ENCODE measurements at places on chromosomes 6 and 20. TPM values are rescaled to one million over a fixed set of nuclear protein-coding genes. Genes with fewer than 3 reads are reported as not detected.

GRCh38 chr6:126657561-126658175 lies 317.8 kb downstream of the CENPW start:
- no peaks in the 10 kb centered on the region for H3K27me3 ChIP-seq
- no peak overlapping the region for H3K27ac ChIP-seq
- H3K36me3 ChIP-seq: no peaks in the 10 kb centered on the region
- DNase-seq: peak; percentile 18

DNA sequence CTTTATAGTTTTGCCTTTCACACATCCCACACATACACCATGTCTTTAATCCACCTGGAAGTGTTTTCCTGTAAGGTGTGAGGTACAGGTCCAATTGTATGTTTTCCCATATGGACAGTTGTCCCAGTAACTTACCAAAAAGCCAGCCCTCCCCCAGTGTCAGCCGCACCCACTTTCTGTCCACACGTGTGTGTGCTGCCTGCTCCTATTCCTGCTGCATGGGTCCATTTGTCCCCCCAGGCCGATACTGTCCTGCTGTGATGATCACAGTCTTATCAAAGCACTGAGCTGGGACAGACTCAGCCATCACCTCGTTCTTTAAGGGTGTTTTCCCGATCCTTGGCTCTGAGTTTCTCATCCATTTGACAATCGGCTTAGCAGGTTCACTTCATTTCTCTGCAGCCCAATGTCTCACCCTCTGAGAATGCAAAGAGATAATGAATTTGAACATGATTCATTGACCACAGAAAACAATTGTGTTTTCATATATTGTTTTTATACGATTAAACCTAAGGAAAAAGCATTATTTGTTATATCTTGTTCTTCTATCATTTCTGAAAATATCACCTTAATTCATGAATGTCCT lies 9.6 kb downstream of the VSX1 start:
- H3K27me3 ChIP-seq: peaks cover 13% of the 10 kb centered on the region
- H3K4me3 ChIP-seq: no peak overlapping the region
- no peak overlapping the region for H3K27ac ChIP-seq

DNA sequence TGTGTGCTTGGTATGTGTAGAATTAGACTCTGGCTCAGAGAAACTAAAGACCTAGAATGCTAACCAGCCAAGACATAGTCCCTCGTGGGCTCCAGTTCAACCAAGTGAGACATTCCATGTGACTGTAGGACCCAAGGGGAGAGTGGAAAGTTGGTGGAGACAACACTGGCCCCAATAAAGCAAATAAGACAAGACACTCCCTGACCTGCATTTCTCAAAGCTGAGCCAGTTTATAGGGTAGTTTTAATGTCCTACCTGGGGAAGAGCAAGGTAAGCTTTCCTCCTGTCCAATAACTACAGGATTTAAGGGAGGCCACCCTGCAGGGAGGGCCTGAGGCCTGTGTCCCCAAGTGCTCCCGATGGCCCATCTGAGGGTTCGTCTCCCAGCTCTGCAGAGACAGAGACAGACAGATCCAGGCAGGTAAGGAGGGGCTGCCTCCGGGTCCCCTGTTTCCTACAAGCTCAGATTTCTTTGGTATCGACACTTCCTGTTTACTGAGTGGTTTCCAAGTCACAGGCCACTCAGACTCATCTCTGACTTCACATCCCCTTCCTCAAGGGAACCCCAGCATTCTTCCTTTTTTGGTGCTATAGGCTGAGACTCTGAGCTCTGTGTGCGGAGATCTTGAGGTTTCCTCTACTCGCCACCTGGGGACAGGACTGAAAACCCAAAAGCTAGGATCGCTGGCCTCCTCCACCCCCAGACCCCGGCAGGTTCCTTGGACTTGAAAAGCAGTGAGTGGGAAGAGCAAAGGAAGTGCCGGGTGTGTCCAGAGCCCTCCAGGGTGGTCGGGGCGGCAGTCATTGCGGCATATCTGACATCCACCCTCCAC lies 92.4 kb downstream of the PRND start:
- peaks cover 11% of the 10 kb centered on the region for H3K4me1 ChIP-seq
- no peak overlapping the region for H3K27ac ChIP-seq
- no peaks in the 10 kb centered on the region for H3K36me3 ChIP-seq
- no peak overlapping the region for H3K4me3 ChIP-seq
- no peak for DNase-seq

- H3K36me3 ChIP-seq: peaks cover 11% of the 10 kb centered on the region
- no peak overlapping the region for H3K27ac ChIP-seq
- DNase-seq: peak; percentile 37
- H3K27me3 ChIP-seq: peaks cover 55% of the 10 kb centered on the region
- peaks cover 10% of the 10 kb centered on the region for H3K4me1 ChIP-seq
- H3K4me3 ChIP-seq: peak overlapping the region; percentile 95
Observed at GRCh38 chr6:99589290-99589672, 17.4 kb upstream of the PRDM13 start.

- no peaks in the 10 kb centered on the region for H3K27me3 ChIP-seq
- H3K36me3 ChIP-seq: no peaks in the 10 kb centered on the region
- no peak overlapping the region for H3K27ac ChIP-seq
Observed at GRCh38 chr6:3801960-3802359, 47.2 kb upstream of the FAM50B start.

- no peak overlapping the region for H3K4me3 ChIP-seq
- no peak overlapping the region for H3K27ac ChIP-seq
- H3K4me1 ChIP-seq: peaks cover 14% of the 10 kb centered on the region
- no peaks in the 10 kb centered on the region for H3K27me3 ChIP-seq
Observed at GRCh38 chr6:163559661-163560060, 145.1 kb downstream of the QKI start.

DNA sequence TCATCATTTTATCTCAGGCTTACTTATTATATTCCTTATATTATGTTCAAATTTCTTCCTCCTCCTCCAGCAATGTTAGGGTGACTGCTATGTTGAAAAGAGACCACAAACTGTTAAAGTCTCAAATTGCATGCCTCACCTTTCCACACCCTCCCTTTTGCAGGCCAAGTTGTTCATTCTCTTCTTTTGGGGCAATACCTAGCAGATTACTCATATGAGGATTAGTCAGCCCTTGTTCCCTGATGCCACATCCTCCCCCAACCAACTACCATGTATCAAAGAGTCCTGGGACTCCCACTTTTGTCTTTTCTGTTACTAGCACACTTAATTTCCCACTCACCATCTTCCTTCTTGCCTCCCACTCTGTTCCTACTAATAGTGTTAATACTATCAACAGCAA lies 434.7 kb downstream of the BCKDHB start:
- peaks cover 66% of the 10 kb centered on the region for H3K4me1 ChIP-seq
- peak; percentile 58 for DNase-seq

- H3K36me3 ChIP-seq: no peaks in the 10 kb centered on the region
- H3K27me3 ChIP-seq: peaks cover 14% of the 10 kb centered on the region
- DNase-seq: no peak
- H3K4me1 ChIP-seq: no peaks in the 10 kb centered on the region
- no peak overlapping the region for H3K27ac ChIP-seq
- H3K4me3 ChIP-seq: no peak overlapping the region
Observed at GRCh38 chr20:20785226-20785625, 72.8 kb upstream of the RALGAPA2 start.

- H3K27ac ChIP-seq: peak overlapping the region; percentile 1
- peaks cover 17% of the 10 kb centered on the region for H3K4me1 ChIP-seq
- no peak overlapping the region for H3K4me3 ChIP-seq
- peaks cover 9% of the 10 kb centered on the region for H3K36me3 ChIP-seq
- no peaks in the 10 kb centered on the region for H3K27me3 ChIP-seq
- no peak for DNase-seq
Observed at GRCh38 chr6:34383656-34384320, 8.7 kb downstream of the NUDT3 start.

DNA sequence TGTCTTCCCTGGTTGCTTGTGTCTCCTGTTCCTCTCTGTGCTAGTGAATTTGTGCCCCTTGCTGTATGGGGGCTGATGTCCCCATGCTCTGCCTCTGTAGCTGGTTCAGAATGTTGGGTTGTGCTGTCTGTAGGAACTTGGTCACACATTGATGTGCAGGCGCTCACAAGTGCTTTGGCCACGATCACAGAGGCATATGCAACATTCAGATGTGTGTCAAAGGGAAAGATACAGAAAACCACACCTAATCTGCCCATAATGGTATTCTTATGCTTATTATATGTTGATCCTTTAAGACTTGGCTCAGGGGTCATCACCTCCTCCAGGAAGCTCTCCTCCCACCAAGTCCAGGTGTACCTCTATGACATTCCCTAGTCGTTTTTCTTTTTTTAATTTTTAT lies 17.1 kb upstream of the DHX35 start:
- no peak for DNase-seq
- H3K27me3 ChIP-seq: no peaks in the 10 kb centered on the region
- no peaks in the 10 kb centered on the region for H3K4me1 ChIP-seq
- H3K4me3 ChIP-seq: no peak overlapping the region
- H3K27ac ChIP-seq: no peak overlapping the region
- H3K36me3 ChIP-seq: peaks cover 53% of the 10 kb centered on the region

DNA sequence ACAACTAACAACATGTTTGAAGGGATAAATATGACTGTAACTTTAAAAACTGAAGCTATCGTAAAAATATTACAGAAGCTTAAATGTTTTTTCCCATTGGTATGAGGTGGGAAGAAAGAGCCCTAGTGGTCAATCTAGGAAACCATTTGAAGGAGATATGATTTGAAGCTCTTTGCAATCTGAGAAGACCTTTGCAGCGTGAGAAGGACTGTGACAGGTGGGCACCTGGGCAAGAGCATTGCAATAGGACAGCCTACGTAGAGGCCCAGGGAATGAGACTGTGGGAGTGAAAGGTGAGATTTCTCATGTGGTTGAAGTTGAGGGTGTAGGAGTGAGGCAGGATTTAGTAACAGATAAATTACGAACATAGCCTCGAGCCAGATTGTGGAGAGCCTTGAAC lies 108.0 kb upstream of the PDE7B start:
- no peak overlapping the region for H3K27ac ChIP-seq
- DNase-seq: no peak
- no peaks in the 10 kb centered on the region for H3K36me3 ChIP-seq
- no peaks in the 10 kb centered on the region for H3K27me3 ChIP-seq
- H3K4me3 ChIP-seq: no peak overlapping the region

GRCh38 chr6:167768471-167769215 lies 58.1 kb upstream of the AFDN start:
- H3K36me3 ChIP-seq: no peaks in the 10 kb centered on the region
- no peaks in the 10 kb centered on the region for H3K4me1 ChIP-seq
- peaks cover 47% of the 10 kb centered on the region for H3K27me3 ChIP-seq
- no peak overlapping the region for H3K27ac ChIP-seq

DNA sequence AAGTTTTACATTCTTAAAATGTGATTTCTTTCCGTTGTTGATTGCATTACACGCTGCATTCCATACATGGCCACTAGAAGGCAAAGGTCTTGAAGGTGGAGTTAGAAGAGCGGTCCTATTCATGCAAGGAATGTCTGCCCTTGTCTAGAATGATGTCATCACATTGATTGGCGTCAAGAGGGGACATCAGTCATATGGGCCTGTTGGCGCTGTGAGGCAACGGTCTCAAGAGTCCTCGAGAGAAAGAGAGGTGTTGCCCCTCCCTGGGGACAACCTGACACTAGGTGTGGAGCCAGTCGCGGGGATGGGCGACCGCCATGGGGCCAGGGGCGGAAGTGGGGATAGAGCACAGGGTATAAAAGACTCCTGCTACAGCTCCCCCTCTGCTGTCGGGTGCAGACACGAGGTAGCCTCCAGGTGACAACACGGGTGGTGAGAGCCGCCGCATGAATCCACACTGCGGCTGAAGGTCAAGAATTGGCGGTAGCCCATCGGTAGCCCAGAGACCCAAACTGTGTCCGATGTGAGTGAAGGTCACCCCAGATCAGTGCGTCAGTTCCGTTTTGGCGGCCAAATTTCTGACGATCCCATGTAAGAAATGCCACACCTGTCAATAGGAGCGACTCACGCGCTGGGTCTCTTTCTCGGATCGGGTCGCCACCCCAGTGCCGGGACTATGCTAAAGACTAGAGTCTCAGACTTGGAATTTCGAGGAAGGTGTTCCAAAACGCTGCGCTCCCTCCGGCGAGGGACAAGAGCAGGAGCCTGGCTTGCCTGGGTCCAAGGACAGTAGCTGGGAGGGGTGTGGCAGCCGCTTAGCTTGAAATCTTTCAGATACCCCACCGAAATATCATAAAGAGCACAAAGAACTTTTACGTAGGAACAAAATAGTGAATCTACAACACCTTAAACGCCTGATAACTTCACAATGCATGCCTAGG lies 93.2 kb upstream of the ZNF184 start:
- H3K27ac ChIP-seq: no peak overlapping the region
- no peaks in the 10 kb centered on the region for H3K36me3 ChIP-seq
- H3K4me3 ChIP-seq: no peak overlapping the region
- H3K27me3 ChIP-seq: peaks cover 7% of the 10 kb centered on the region
- no peak for DNase-seq

GRCh38 chr20:21832442-21833385 lies 127.2 kb downstream of the PAX1 start:
- no peaks in the 10 kb centered on the region for H3K27me3 ChIP-seq
- no peaks in the 10 kb centered on the region for H3K36me3 ChIP-seq
- no peak overlapping the region for H3K4me3 ChIP-seq
- DNase-seq: no peak
- H3K27ac ChIP-seq: no peak overlapping the region

GRCh38 chr6:106128981-106129781 lies 43.0 kb downstream of the PRDM1 start:
- H3K4me3 ChIP-seq: peak overlapping the region; percentile 26
- no peaks in the 10 kb centered on the region for H3K36me3 ChIP-seq
- peak overlapping the region; percentile 29 for H3K27ac ChIP-seq
- peak; percentile 29 for DNase-seq

GRCh38 chr6:112253841-112254816 lies at the start of gene LAMA4:
Gene LAMA4 (minus strand): TSS chr6:112254567. CDS start chr6:112254150, 417 bp downstream.
- H3K27ac ChIP-seq: peak within 1 kb of the TSS; percentile 98
- no peaks in the 10 kb centered on the region for H3K27me3 ChIP-seq
- peaks cover 48% of the 10 kb centered on the region for H3K36me3 ChIP-seq
- peak within 1 kb of the TSS; percentile 88 for H3K4me3 ChIP-seq
- H3K4me1 ChIP-seq: peaks cover 43% of the 10 kb centered on the region
- DNase-seq: peak; percentile 59

- H3K4me3 ChIP-seq: no peak overlapping the region
- no peaks in the 10 kb centered on the region for H3K4me1 ChIP-seq
- H3K36me3 ChIP-seq: peaks cover 8% of the 10 kb centered on the region
- no peak for DNase-seq
Observed at GRCh38 chr20:2986466-2986865, 57.0 kb upstream of the GNRH2 start.

- peak; percentile 26 for DNase-seq
- H3K4me1 ChIP-seq: no peaks in the 10 kb centered on the region
- H3K4me3 ChIP-seq: peak overlapping the region; percentile 61
- no peaks in the 10 kb centered on the region for H3K27me3 ChIP-seq
Observed at GRCh38 chr6:10146715-10147451, 268.0 kb downstream of the TFAP2A start.

Gene SRSF12
- 1.7 TPM for total RNA-seq

Gene FERMT1
- total RNA-seq: 18.5 TPM

Gene ZKSCAN8
- 23.2 TPM for total RNA-seq

Gene PKIG
- 6.6 TPM for total RNA-seq

Gene DST
- total RNA-seq: 177 TPM

Gene ZBTB46
- total RNA-seq: 2.5 TPM

Gene FBXO5
- total RNA-seq: 17.6 TPM

Gene RIPPLY2
- total RNA-seq: not detected

Gene KIAA1755
- not detected for total RNA-seq

Gene MTHFD1L
- 47.8 TPM for total RNA-seq

Gene HLA-DQA1
- 6.9 TPM for total RNA-seq

Measured in Calu3 (cell line).